Cardiac fibroblast (primary cell): ENCODE measurements at places on chromosomes 4 and X.

- DNase-seq: peak; percentile 63
These were observed 518.8 kb upstream of the FTHL17 start for GRCh38 chrX:31590581-31591114.

- DNase-seq: peak; percentile 16
These were observed 395.4 kb downstream of the BMPR1B start for GRCh38 chr4:95153182-95153581.

DNA sequence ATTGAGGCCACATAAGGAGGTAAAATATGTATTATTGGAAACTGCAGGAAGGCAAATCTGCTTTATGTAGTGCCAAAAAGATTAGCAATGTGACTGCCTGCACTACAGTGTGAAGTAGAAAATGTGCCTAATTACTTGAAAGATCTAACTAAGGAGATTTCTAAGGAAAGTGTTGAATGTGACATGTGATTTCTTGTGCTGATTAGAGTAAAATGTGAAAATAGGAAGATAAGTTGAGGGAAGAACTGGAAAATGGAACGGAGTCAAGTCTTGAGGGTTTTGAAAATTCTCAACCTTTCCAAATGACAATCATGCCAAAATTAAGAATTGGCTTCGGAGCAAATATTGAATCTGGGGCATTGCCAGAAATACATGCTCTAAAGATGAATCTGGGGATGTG is 209.5 kb upstream of the SPOCK3 start:
- no peak for DNase-seq

DNA sequence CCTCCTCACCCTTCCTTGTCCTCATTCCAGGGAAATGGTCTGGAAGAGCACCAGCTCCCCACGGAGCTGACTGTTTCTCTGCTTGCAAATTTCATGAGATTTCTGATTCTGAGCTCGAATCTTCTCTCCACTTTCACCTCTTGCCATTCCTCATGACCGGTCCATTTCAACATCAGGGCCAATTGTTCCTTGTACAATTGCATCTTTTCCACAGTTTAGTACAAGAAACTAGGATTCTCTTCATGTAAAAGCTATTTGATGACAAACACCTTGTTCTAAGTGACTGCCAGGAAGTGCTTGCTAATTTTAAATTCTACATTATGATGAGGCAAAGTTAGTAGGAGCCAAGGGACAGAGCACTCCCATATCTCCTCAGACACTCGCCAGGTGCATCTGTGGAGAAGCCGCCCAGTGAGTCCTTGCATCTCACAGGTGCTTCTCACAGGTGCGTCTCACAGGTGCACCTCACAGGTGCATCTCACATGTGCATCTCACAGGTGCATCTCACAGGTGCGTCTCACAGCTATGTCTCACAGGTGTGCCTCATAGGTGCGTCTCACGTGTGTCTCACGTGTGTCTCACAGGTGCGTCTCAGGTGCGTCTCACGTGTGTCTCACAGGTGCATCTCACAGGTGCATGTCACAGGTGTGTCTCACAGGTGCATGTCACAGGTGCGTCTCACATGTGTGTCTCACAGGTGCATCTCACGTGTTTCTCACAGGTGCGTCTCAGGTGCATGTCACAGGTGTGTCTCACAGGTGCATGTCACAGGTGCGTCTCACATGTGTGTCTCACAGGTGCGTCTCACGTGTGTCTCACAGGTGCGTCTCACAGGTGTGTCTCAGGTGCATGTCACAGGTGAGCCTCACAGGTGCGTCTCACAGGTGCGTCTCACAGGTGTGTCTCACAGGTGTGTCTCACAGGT is 3.0 kb upstream of the PDE6B start:
- peak; percentile 7 for DNase-seq

DNA sequence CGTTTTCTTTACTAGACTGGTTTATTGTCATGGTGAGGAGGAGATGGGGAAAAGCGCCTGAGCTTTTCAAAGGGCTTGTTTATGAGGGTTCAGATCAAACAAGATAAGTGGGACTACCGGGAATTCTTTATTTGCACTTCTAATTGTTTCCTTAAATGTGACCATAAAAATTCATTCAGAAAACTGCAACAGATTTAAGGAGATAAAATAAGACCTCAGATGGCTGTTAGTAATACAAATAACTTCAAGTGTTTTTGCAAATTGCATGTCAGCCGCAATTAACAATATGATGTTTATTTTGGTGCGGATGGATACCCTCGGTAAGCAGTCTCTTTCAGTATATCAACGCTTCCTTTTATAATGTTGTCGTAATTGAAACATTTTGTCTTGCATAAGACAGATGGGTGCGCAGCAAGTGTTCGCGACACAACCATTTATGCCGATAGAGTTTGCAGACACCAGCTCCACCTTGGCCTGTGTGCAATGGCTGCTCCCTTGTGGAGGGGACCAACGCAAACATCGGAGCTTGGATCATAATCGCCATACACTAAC is 151.0 kb downstream of the C4orf33 start:
- DNase-seq: no peak

GRCh38 chrX:71616672-71617529 is 1.4 kb downstream of the CXCR3 start:
- no peak for DNase-seq

GRCh38 chr4:128715616-128716015 is 93.9 kb upstream of the JADE1 start:
- DNase-seq: peak; percentile 27

GRCh38 chr4:93084599-93085305 is 743.8 kb upstream of the ATOH1 start:
- no peak for DNase-seq

- no peak for DNase-seq
These were observed 779.0 kb upstream of the SLIT2 start for GRCh38 chr4:19472666-19473065.

DNA sequence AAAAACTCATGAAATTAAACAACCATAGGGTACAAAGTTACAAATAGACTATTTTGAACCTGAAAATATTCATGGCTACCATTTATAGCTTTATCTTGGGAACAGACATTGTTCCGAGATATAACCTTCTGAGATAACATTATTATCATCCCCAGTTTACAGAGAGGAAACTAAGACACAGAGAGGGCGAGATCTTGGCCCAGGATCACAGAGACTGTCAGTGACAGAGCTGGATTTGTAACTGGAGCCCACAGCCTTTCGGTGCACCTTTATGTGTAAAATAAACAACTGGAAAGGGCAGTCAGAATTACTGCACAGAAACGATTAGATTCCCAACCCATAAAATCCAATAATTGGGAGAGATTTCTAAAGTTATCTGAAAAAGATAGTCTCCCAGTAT is 28.4 kb downstream of the KLF3 start:
- DNase-seq: no peak
